ENCODE measurements at places on chromosomes 6 and 20.

GRCh38 chr20:34070859-34071258 is 41.2 kb downstream of the EIF2S2 start:
- DNase-seq, result no peak

DNA sequence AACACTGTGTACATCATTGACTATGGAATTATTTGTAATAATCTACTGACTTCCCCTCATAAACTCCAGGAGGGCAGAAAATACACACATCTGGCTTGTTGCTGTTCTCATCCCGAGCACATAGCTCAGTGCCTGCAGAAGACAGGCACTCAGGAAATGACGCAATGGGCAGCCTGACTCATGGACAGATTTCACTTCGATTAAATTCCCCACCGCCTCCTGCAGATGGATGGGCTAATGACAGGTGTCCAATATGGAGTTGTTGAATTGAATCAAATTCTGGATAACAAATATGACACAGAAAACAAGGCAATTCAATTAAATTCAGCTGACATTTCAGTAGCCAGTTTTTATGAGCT is 9.1 kb downstream of the ANKRD60 start:
- DNase-seq, result no peak

DNA sequence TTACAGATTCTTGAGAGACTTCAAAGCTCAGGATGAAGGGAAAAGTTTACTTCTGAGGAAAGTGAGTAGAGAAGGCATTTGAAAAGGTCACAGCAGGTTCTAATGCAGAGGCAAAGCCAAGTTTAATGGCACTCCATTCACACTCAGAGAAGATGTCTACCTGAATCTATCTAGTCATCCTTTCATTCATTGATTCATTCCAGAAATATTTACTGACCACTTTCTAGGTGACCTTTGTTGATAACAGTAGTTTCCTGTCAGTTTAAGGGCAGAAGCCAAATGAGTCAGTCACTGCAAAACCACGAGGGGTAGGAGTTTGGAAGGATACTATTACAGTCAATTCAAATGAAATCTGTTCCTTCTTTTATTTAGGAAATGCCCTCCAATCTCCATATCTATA is 30.8 kb downstream of the FBXO5 start:
- DNase-seq, result no peak

GRCh38 chr6:115570331-115570730 is 490.4 kb downstream of the FRK start:
- DNase-seq, result no peak

DNA sequence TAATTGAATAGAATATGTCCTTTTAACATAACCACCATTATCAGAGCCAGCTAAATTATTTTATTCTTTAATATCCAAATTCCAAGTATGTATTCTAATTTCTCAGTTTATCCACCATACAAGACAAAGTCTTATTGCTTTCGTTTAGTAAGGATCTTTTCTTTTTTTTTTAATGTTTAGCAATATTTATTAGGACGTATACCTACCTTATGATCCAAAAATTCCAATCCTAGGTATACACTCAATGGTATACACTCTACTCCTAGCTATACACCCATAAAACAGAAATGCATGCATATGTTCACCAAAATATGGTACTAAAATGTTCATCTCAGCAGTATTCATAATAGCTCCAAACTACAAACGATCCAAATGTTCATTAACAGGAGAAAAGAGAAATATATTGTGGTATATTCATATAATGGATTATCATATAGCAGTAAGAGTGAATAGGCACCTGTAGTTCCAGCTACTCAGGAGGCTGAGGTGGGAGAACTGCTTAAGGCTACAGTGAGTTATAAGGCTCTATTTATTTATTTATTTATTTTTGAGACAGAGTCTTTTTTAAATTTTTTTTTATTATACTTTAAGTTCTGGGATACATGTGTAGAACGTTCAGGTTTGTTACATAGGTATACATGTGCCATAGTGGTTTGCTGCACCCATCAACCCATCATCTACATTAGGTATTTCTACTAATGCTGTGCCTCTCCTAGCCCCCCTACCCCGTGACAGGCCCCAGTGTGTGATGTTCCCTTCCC is 17.3 kb downstream of the TNFAIP3 start:
- no peak for DNase-seq

DNA sequence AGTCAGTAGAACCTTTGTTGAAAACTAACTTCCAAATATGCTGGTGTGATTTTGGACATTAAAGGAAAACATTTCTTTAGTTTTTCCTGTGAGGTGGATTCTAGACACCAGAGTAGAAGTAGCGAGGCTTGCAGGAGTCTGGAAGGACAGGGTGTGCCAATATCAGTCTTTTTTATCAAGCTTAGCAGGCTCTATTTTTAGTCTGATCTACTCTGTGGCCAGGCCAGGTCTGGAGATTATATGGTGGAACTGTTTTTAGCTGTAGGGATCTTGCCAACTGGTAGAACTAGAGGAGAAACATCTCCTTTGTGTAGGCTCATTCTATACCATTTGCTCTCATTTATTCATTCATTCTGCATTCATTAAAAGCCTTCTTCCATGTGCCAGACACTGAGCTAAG is 42.7 kb downstream of the LRP11 start:
- no peak for DNase-seq

GRCh38 chr6:35522151-35522550 is 9.5 kb upstream of the TULP1 start:
- no peak for DNase-seq

GRCh38 chr6:151993364-151993763 is 185.9 kb downstream of the ESR1 start:
- no peak for DNase-seq

DNA sequence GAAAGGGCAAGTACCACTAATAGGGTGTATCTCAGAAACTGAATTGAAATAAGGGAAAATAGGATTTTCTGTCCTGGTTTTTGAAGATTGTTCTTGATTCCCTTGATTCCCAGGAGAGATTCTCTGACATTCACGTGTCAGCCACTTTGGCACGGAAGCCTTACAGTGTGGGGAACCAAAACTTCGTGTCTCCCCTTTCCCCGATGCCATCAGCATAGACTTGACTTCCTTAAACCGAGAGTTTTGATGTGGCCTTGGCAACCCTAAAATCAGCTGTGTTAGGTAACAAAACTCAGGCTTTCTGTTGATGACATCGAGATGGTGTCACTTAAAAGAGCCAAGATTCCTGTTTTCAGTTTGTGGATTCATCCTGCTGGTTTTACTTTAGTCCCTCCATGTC is 7.5 kb downstream of the HMGN4 start:
- DNase-seq, result no peak

DNA sequence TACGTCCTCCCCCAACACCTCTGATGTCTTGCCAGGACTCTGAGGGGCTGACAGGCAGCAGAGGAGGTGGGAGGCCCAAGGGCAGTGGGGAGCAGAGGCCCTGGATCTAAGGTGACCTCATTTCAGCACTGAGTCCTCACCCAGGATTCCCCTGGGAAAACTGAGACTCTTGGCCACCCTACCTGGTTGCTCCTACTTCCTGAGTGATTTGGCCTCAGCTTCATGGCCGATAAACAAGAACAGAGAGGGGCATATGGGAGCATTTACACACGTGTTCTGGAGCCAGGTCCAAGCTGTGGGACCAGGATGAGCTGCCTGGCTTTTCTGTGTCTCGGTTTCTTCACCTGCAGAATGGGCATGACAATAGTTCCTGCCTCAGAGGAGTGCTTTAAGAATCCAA is 133.8 kb downstream of the ANKRD60 start:
- no peak for DNase-seq

DNA sequence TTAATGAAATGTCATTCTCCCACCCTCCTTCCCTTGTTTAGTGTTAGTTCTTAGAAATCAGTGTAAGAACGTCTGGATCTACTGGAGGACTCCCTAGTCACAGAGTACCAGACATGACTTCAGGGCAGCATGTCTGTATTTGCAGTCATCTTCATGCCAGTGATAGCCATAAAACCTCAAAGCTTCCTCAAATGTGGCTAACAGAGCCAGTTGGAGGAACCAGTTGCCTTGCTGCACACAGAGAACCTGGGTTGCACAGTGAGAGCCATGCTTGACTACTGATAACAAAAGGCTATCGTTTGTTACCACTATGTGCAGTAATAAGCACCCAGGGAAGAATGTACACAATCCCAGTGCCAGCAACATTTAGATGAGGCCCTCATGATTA is 20.1 kb downstream of the NT5E start:
- DNase-seq, result no peak

DNA sequence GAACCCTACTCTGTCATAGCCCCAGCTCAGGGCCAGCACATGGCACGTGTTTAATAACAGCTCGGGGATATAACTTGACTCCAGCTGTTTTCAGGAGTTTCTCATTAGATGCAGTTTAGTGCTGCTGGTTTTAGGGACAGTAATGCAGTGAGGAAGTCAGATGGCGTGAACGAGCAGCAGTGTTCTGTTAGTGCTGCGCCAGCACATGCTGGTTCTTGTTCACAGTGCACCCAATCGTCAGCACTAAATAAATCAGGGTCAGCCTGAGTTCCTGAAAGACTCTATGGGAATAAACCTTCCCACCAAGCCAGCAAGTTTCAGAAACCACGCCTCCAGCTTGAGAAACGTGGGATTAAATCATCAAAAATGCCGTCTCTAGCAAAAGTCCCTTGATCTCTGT is 235.9 kb upstream of the SUPT3H start:
- DNase-seq, result no peak

GRCh38 chr20:3105256-3106137 is 21.0 kb upstream of the AVP start:
- DNase-seq, result no peak

- no peak for DNase-seq
Measured at GRCh38 chr6:12490904-12491571, 200.9 kb downstream of the EDN1 start.

DNA sequence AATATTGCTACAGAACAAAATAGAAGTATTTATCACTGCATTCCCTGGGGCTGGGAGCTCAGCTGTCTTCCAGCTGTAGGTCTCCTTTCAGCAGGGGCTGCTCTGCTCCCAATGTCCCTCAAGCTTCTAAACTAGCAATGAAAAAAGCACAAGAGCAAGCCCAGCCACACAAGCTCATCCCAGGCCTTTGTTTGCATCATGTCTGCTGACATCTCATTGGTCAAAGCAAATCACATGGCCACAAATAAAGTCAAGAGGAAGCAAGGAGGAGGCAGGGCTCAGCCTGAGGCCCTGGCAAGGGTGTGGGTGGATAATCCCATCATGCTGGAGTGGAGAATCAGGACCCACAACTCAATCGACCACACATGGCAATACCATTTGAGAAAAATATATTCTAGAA is 2.2 kb upstream of the BFSP1 start:
- peak; percentile 35 for DNase-seq

DNA sequence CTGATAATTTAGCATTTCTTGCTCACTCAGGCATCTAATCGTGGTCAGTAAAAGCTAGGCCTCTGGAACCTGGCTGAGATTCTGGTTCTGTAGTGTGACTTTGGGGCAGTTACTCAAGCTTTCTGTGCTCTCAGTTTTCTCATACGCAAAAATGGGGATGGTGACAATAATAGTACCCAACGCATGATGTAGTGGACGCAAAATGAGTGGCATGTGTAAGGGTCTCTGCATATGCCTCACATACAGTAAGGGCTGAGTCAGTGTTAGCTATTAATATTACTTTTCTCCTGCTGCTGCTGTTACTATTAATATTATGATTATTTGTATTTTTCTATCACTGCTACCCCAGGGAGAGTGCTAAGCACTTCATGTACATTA is 686 bp downstream of the GINS1 start:
- DNase-seq, result no peak

DNA sequence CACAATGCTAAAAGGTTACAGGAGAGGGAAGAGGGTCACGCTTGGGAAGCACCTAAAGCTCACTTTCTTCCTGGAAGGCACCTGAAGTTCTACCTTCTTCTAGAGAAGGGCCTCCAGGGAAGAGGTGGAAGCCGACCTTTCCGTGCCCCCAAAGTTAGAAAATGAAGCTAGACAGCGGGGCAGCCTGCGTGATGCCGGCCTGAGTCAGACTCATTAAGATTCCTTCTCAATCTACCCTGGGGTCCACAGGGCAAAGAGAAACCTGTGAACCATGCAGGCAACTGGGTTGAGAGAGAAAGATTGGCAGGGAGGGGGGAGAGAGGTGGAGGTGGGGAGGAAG is 54.8 kb upstream of the CCDC167 start:
- DNase-seq, result peak; percentile 75

DNA sequence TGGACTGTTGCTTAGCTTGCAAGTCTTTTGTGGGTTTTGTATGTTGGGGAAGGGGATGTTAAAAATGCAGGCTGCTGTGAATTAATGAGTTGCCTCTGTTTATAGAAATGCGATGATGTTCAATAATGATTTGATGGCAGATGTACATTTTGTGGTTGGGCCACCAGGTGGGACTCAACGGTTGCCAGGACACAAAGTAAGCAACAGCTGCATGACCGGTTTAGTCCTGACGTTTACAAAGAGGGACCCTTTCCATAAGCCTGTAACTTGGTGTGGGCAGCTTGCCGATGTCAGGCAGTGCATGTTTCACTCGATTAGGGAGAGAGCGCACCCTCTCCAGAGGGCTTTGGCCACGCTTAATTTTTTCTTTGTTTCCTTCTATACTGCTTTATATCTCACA is 1.3 kb downstream of the BTBD3 start:
- DNase-seq, result no peak

DNA sequence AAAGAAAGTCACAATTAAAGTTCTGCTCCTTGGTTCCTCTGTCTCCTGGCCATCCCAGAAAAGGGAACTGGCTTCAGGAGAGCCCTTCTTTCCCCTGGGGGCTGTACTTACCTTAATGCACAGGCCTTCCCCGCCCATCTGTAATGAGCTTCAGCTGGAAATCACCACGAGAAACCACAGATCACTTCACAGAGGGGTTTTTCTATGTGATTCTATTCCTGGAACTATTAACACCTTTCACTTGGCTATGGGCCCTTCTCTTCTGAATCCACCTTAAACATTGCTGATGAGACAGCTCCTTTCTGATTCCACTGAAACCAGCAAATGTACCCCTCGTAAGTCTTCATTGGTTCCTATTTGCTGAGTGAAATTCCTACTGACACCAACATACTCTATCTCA is 80.7 kb downstream of the FOXF2 start:
- DNase-seq, result no peak

GRCh38 chr6:28862077-28862476 is 61.7 kb downstream of the TRIM27 start:
- DNase-seq, result no peak

DNA sequence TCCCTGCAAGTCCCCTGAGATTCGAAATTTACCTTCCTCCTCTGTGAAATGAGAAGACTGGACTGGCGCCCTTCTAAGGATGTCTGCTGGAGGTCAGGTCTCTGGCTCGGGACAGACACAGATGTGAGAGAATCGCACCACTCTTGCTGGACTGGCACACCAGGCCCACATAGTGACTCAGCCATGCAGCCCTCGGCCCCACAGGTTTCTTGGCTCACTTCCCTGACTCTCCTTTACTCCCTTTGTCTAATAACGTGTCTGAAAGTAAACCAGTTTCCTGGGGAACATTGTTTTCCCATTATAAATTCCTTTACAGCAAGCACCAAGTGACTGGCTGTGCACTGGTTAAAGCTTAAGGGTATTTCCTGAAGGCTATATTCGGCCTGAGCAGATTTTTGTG is 106.7 kb upstream of the PLEKHG1 start:
- peak; percentile 70 for DNase-seq

GRCh38 chr20:47727170-47727880 is 58.0 kb downstream of the SULF2 start:
- DNase-seq, result no peak

- no peak for DNase-seq
Measured at GRCh38 chr6:108108374-108108773, 33.8 kb upstream of the OSTM1 start.
